A172 (cell line): ENCODE measurements at places on chromosomes 7 and 10.

GRCh38 chr7:55567571-55567970 lies 4.7 kb downstream of the VOPP1 start:
- DNase-seq = no peak

GRCh38 chr10:6530211-6530840 lies 49.8 kb downstream of the PRKCQ start:
- no peak for DNase-seq

- peak; percentile 28 for DNase-seq
These were observed 141.2 kb upstream of the KLF6 start for GRCh38 chr10:3926258-3926657.

DNA sequence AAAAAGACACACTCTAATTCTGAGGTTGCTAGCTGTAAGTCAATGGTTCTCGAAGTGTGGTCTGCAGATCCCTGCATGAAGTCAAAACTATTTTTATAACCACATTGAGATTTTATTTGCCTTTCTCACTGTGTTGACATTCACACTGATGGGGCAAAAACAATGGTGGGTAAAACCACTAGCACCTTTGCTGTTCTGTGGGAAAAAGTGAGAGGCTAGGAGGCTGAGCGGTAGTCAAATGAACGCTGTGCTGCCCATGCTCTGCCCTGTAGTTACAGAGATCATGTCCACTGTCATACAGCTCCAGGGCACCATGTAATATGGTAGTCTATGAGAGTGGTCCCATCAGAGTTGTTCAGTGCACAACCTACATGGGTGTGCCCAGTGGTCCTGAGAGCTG lies 21.6 kb upstream of the PDCD4 start:
- no peak for DNase-seq
